Stromal cell of bone marrow (primary cell): ENCODE measurements at places on chromosomes 16 and 17.

DNA sequence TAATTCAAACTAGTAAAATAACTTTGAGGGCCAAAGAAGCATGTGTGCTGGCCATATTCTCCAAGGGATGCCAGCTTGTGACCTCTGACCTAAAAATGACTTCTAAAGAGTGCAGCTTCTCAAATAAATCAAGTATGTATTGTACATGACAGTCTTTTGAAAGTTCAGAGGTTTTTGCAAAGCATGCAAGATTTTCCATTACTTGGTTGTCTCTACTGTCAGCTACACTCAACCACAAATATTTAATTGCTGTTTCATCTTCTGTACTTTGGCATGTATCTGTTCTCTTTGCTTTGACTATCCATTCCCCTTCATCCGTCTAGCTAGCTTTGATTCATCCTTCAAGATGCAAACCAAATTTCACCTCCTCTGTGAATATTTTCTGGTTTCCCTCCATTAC lies 121.9 kb upstream of the HS3ST2 start:
- no peak for DNase-seq

DNA sequence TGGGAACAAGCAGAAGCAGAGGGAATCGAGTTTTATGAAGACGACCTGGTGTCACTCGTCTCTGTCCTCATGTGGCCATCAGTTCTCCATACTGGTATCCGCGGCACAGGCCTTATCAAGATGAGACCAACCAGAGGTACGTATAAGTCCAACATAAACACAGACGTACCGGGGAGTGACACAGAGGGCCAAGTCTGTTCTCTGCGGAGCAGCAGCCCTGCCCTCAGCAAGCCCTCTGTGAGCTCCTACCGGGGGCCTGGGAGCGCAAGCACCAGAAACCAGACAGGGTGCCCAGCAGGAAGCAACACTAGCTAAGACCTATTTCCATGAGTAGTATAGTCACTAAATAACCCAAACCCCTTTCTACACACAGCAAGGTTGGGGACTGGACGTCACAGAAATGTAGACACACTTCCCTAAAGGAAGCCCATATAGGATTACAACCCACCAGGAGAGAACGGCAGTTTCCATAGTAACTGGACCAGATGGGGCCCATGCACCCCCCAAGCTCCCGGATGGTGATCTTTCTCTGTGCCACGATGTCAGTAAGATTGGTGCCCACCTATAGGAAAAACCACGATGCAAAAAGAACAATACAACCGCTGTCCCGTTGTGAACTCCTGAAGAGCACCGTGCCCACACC lies 911 bp downstream of the ARL16 start:
- DNase-seq: no peak

- no peak for DNase-seq
These were observed 174.6 kb downstream of the ZNF423 start for GRCh38 chr16:49681217-49681883.

- DNase-seq: no peak
These were observed 159.1 kb downstream of the HS3ST3B1 start for GRCh38 chr17:14459955-14460354.

DNA sequence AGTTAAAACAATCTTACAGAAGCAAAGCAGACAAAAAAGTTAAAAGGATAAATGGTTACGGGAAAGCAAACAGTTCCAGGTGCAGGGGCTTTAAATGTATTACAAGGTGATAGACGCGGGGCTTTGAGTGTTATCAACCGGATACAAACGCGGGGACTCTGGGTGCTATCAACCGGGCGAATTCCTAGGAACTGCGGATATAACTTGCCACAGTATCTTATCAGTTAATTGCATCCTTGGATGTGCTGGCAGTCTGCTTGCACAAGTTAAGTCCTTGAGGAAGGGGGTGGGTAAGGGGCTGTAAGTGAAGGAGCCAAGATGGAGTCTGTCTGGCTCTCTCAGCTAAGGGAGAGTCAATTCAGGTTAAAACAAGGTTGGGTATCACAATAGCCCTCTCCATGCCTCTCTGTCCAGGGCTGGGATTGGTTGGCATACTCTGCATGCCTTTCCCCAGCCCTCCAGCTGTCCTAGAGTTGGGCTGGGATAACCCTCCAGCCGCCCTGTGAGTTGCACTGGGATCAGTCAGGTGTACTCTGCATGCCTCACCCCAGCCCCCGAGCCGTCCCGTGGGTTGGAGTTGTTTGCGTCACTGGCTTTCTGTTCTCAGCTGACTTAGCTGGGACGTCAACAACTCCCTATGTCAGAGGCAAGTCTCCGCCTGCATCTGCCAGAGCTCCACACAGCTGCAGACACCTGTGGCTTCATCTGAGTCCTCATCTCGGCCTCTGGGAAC lies 40.9 kb downstream of the TMEM235 start:
- DNase-seq: no peak

- no peak for DNase-seq
These were observed 17.9 kb upstream of the AP1G1 start for GRCh38 chr16:71826533-71827017.

DNA sequence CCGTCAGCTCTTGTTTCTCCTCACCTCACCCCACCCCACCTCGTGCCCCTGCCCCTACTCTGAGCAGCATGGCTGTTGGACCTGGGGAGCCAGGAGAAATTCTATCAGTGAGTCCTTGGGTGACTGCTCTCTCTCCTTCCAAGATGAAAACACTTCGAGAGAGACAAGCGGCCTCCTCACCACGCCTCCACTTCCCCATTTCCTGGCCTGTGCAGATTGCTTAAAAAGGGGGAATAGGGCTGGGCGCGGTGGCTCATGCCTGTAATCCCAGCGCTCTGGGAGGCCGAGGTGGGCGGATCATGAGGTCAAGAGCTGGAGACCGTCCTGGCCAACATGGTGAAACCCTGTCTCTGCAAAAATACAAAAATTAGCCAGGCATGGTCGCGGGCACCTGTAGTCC lies 9.5 kb downstream of the DLX4 start:
- no peak for DNase-seq

DNA sequence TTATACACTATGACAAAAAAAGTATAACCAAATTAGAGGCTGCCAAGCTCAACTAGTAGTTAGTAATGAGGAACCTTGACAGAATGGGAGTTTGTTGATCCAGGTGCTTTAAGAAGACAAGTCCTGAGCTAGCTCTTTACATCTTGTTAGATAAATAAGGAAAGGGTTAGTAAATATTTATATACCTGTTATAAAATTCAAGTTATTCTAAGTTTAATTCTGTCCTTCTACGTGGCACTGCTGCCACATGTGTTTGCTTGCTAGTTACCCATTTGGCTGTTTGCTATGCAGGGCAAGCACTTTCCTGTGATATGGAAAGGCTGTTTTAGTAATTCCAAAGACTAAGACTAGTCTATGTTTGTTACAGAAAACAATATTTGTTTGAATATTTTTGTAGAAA lies 180.5 kb downstream of the MYO1D start:
- DNase-seq: no peak

DNA sequence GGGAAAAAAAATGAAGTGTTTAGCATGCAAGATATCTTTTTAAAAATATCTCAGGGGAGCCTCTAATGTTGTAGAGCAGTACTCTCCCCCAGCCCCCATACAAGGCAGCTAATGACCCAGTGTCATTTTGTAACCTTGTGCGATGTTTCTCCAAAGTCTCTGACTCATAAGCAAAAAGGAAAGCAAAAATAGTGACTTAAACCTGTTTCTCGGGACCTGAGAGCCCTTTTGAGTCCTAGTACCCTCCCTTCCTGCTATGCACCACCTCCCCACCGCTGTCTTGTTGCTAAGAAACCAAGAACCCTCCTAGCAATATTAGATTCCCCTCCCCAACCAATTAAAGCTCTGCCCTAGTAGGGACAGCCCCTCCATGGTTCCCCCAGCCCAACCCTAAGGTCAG lies 2.8 kb downstream of the MYCBPAP start:
- no peak for DNase-seq

DNA sequence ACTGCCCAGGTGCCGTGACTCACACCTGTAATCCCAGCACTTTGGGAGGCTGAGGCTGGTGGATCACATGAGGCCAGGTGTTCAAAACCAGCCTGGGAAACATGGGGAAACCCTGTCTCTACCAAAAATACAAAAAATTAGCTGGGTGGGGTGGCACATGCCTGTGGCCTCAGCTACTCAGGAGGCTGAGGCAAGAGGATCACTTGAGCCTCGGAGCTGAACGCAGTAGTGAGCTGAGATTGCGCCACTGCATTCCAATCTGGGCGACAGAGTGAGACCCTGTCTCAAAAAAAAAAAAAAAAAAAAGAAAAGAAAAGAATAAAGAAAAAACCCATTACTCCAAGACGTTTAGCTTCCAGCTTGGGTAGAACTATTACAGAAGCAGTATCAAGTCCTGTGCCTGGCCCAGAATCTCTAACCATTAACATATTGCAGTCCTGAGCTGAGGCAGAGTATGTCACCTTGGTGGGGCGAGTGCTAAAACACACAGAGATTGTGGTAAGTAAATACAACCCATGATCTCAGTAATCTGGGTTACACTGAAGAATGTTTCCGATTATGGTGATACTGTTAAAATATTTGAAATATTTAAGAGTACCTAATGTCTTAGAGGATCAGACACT lies 23.2 kb upstream of the CFAP20 start:
- no peak for DNase-seq

- DNase-seq: no peak
These were observed 9.4 kb upstream of the TOP2A start for GRCh38 chr17:40427002-40427491.

- DNase-seq: no peak
These were observed 33.6 kb downstream of the VPS35L start for GRCh38 chr16:19589106-19589505.

DNA sequence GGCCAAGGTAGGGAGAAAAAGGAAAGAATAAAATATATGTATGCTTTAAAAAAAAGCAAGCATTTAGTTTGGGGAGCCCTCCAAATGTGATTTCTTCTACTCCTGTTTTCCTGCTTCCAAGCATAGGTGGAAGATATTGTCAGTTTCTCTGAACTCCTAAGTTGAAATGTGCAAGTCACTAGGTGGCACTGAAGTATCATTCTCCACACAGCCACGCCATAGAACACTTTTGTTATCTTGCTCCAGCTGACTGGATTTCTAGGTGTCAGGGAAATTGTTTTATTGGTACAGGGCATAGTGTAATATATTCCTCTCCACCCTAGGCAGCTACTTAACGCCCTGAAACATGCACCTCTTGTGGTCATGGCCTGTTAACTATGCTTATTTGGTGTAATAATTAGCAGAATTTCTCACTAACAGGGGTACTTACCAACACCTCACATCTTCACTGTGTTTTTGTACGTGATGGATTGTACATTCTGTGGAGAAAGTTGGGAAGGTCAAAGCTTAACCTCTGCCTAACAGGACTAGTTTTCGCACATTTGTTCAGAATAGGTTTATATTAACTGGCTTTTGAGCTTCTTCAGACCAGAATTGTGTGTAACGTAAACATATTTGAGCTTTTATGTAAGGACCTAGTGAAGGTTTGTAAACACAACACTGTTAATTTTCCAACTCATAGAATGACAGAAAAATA lies 69.3 kb downstream of the FTO start:
- DNase-seq: peak; percentile 69

DNA sequence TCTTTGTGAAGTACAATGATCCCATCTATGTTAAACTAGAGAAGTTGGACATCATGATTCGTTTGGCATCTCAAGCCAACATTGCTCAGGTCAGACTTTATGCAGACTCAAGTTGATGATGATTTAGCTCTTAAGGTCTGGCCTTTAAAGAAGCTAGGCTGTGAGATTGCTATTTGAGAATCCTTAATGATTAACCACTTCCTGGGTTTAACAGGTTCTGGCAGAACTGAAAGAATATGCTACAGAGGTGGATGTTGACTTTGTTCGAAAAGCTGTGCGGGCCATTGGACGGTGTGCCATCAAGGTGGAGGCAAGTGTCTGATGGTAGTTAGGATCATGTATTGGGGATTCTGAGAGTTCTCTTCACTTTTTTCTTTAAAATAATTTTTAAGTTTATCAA lies 40.3 kb downstream of the AP2B1 start:
- no peak for DNase-seq

GRCh38 chr17:80291691-80292487 lies 31.2 kb downstream of the RNF213 start:
- no peak for DNase-seq

GRCh38 chr16:78817200-78817739 lies 717.8 kb downstream of the WWOX start:
- no peak for DNase-seq

GRCh38 chr16:50202926-50203624 lies 50.0 kb downstream of the TENT4B start:
- DNase-seq: peak; percentile 89

- no peak for DNase-seq
These were observed 2.5 kb downstream of the FAM83G start for GRCh38 chr17:19001907-19002590.

DNA sequence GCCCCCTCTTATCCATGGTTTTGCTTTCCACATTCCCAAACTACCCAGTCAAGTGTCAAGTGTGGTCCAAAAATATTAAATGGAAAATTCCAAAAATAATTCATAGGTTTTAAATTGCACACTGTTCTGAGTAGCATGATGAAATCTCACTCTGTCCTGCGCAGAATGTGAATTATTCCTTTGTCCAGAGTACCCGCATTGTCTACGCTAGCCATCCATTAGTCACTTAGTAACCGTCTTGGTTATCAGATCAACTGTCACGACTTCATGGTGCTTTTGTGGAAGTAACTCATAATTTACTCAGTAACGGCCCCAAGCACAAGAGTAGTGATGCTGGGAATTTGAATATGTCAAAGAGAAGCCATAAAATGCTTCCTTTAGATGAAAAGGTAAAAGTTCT lies 94.9 kb downstream of the SLC39A11 start:
- no peak for DNase-seq

GRCh38 chr17:2194889-2195335 lies 108.7 kb downstream of the SMG6 start:
- DNase-seq: no peak

GRCh38 chr17:3885271-3885670 lies 7.6 kb downstream of the CAMKK1 start:
- DNase-seq: no peak

GRCh38 chr16:17743578-17743977 lies 272.8 kb upstream of the XYLT1 start:
- DNase-seq: no peak

DNA sequence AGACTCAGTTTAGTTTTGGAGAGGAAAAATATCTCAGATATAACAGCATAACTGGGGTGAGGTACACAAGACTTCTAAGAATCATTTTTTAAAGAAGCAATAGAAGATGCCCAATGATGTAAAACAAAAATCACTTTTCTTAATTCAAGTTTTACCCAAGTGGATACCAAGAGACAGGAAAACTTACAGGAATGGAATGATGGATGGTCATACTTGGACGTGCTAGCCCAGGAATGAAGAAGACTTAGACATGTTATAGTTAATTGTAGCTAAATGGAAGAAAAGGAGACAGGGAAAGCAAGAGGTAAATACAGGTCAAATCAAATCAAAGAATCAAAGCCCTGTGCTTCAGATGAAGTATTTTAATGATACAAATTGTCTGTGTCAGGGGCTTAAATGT lies 312.7 kb upstream of the KCNJ16 start:
- no peak for DNase-seq

- DNase-seq: no peak
These were observed 10.9 kb upstream of the UBALD2 start for GRCh38 chr17:76254275-76254674.

- no peak for DNase-seq
These were observed 90.2 kb downstream of the SMG6 start for GRCh38 chr17:2213291-2213960.

GRCh38 chr17:43125967-43126910 lies 1.1 kb upstream of the BRCA1 start:
- no peak for DNase-seq

GRCh38 chr16:12120217-12120981 lies 143.9 kb downstream of the SNX29 start:
- DNase-seq: peak; percentile 79
